ENCODE measurements at places on chromosomes 16 and 17.

DNA sequence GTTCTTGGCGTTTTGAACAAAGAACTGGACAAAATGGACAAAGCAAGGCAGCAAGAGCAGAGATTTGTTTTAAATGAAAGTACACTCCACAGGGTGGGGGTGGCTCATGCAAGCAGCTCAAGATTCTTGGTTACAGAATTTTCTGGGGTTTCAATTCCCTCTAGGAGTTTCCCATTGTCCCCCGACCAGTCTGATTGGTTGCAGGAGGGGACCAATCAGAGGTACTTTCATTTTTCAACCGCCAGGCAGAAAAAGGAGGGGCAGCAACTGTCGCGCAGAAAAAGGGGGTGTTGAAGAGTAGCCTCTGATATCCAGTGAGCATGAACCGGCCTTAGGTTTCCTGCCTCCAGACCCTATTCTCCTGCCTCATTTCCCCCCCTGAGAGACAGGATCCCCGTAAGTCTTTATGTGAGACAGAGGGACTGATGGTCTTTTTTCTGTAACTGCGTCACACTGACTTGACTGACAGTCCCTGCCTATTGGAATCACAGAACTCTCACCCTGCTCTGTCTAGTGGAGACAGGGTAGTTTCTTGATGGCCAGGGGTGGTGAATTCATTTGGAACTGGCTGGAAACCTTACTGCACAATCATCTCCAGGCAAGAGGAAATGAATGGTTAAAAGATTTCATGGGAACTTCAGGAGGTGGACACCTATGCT lies 59.4 kb upstream of the ALOX12 start:
- no peak for DNase-seq

GRCh38 chr17:45090711-45091110 lies 29.6 kb downstream of the NMT1 start:
- no peak for DNase-seq

- DNase-seq, result no peak
Measured at GRCh38 chr16:57509231-57509923, 23.1 kb upstream of the DOK4 start.

GRCh38 chr16:22816475-22816874 lies 2.5 kb downstream of the HS3ST2 start:
- no peak for DNase-seq

Measured in stimulated activated effector memory CD8-positive, alpha-beta T cell treated with anti-CD3 and anti-CD28 coated beads, Interleukin-12 subunit alpha, Interleukin-12 subunit beta, amount 100 ng/mL, for 72 hours (primary cell).